Stimulated activated CD8-positive, alpha-beta memory T cell treated with anti-CD3 and anti-CD28 coated beads, Interleukin-4, amount 100 ng/mL, for 4 hours (primary cell): ENCODE measurements at places on chromosomes 3 and 15.

- no peak for DNase-seq
These were observed 1.9 kb downstream of the MRPS25 start for GRCh38 chr3:15063238-15063637.

DNA sequence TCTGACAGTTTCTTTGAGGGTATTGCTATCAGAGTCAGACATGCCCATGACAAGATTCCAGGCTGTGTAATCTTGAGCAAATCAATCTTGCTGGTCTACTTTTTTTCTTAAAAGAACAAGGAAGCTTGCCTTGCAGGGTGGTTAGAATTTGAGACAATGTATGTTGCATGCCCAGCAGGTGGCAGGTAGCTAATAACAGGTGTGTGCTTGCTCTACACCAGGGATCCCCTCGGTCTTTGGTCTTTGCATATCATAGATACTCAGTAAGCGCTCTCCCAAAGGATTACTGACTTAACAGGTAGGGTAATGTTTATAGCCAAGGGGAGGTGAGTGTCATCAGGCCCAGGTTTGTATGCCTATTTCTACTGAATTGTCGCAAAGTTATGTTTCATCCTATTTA lies 37.3 kb downstream of the CACNA1D start:
- DNase-seq: no peak

DNA sequence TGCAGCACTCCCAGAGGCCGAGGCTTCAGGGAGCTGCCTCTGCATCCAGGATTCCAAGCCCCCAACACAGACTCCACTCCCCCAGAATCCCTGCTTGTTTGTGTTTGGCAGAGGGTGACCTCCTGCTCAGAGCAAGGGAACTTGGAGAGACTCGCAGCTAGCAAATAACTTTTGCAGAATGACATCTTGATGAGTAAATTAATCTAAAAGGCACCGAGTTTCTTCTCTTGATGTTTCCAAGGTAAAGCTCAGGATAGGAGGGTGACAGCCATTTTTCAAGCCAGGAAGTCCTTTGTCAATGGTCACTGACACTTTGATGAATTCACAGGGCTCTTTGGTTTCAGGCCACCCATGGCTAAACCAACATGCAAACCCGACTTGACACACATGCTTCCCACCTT lies 523.0 kb downstream of the NTRK3 start:
- no peak for DNase-seq

GRCh38 chr3:25463836-25464418 lies 35.9 kb downstream of the RARB start:
- DNase-seq: no peak

DNA sequence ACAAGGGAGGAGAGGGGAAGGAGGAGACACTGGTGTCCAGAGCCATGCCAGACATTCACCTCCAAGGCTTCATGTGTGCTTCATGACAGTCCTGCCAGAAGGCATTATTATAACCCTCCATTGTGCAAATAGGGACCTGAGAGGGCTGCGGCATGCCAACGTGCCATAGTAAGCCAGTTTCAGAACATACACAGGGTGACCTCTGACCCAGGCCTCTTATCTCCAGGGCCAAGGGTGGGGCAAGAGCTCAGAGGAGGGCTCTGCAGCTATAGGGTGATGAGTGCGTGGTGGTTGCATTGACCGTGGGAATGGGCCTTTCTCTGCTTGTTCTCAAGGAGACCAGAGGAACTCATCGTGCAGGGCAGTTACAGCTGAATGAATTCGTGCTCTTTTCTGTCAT lies 9.7 kb upstream of the ACSBG1 start:
- no peak for DNase-seq
